ENCODE measurements at places on chromosomes 4 and X. TPM values are rescaled to one million over a fixed set of nuclear protein-coding genes. Genes with fewer than 3 reads are reported as not detected.

HMGN5 gene
- total RNA-seq, result 1.6 TPM

NAT8L gene
- total RNA-seq, result 0.14 TPM

GPR173 gene
- 0.08 TPM for total RNA-seq

SPINK2 gene
- 9.8 TPM for total RNA-seq

DNA sequence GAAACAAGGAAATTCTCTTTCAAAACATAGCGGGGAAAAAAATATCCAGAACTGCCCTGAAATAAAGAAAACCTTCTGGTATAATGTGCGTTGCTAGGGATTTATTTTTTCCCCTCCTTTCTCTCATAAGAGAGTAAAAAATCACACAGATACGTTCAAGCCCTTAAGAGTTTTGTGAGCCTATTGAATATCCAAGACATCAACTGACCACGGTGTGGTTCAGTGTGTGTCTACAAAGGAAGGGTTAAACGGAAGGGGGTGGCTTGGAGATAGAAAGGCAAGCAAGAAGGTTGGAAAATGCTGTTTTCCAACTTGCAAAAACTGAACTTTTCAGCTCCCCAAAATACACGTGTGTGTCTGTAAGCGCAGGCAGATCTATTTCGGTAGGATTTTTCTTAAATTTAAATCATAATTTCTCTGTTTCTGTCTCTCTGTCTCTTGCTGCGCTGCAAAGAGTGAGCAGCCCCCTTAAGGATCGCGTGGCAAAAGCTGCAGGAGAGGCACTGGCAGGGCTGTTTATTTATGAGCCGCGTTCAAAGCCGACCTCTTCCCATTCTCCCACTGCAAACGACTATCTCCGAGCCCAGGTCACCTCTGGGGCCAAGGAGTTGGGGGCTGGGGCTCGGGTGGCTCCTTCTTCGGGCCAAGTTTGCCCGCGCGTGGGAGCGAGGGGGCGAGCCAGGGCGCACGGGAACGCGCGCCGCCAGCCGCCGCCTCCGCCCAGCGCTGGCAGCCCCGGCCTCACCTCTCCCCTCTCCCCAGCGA lies 492 bp upstream of the SLIT2 start:
- peak overlapping the region; percentile 32 for H3K4me3 ChIP-seq
- no peak overlapping the region for H3K27ac ChIP-seq
- peaks cover 3% of the 10 kb centered on the region for H3K4me1 ChIP-seq
- DNase-seq, result no peak
- no peaks in the 10 kb centered on the region for H3K36me3 ChIP-seq

DNA sequence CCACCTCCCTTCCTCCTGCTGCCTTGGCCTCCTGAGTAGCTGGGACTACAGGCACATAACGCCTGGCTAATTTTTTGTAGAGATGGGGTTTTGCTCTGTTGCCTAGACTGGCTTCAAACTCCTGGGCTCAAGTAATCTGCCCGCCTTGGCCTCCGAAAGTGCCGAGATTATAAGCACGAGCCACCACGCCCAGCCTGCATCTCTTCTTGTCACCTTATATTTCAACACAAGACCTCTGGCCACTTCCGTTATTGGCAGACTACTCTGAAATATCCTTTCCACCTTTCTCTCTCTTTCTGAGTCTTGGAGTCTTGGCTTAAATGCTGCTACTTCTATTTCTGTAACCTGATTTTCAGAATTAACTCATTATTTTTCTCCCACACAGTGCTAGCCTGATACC lies 5.6 kb downstream of the KIAA0232 start:
- H3K27me3 ChIP-seq, result no peaks in the 10 kb centered on the region
- no peak for DNase-seq
- no peak overlapping the region for H3K4me3 ChIP-seq
- H3K4me1 ChIP-seq, result peaks cover 41% of the 10 kb centered on the region

DNA sequence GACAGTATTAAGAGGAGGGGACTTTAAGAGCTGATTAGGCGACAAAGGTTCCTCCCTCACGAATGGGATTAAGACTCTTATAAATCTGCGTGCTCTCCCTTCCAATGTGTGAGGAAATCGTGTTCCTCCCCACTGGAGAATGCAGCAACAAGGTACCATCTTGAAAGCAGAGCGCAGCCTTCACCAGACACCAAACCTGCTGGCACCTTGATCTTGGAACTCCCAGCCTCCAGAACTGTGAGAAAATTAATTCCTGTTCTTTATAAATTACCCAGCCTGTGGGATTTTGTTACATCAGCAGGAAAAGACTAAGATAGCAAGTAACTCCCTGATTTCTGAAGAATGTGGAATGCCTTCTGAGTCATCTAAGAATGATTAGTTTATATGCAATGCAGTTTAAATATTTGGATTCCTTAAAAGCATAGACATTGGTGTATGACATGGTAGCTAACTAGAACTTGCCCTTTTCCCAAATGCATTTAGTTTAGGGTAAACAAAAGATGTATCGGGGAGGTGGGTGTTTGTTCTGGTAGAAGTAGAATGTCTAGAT lies 86.1 kb downstream of the USP46 start:
- H3K27me3 ChIP-seq, result peaks cover 21% of the 10 kb centered on the region
- no peak for DNase-seq
- H3K36me3 ChIP-seq, result no peaks in the 10 kb centered on the region
- no peaks in the 10 kb centered on the region for H3K4me1 ChIP-seq

DNA sequence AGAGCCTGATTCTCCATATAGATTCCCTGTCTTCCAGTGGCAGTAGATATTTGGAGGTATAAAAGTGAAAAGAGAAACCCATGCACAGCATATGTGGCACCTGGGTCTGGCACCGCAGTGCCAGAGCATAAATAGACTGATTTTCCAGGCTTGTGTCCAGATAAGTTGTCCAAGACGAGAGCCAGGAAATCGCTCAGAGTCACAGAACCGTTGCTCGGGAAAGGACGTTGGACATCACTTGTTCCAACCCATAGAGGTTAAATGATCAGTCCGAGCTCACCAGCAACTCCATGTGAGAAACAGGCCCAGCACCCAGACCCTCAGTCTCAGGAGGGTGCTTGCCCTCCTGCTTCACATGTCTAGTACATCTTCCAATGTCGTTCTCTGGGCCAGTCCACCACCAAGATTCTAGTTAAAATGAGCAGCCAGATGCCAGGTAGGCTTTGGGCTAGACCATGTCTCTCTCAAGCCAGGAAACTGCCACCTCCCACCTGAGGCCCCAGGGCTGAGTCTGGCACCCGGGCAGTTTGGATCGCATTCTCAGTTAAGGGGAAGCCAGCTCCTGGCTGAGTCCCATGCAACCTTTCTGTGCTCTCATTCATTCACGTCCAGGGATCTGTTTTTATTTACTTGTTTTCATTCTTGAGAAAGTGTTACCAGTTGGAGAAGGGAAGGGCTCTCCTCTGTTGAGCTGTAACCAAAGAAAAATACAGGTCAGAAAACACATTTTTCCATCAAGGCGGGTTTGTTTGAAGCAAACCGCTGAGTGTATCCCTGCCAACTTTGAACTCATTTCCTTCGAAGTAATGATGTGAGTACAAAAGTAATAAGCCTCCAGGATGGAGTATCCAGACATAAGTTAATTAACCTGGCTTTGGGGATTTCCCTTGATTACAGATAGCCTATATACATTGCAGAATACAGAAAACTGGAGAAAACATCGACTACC lies 91.7 kb downstream of the PHOX2B start:
- H3K27me3 ChIP-seq, result peaks cover 5% of the 10 kb centered on the region
- H3K27ac ChIP-seq, result no peak overlapping the region
- no peak for DNase-seq
- H3K4me1 ChIP-seq, result no peaks in the 10 kb centered on the region

- H3K4me3 ChIP-seq, result no peak overlapping the region
- no peaks in the 10 kb centered on the region for H3K36me3 ChIP-seq
- no peak overlapping the region for H3K27ac ChIP-seq
- H3K4me1 ChIP-seq, result no peaks in the 10 kb centered on the region
Measured at GRCh38 chrX:7876957-7877356, 34.0 kb downstream of the VCX start.

- no peaks in the 10 kb centered on the region for H3K27me3 ChIP-seq
- no peaks in the 10 kb centered on the region for H3K4me1 ChIP-seq
- no peak overlapping the region for H3K27ac ChIP-seq
- no peak overlapping the region for H3K4me3 ChIP-seq
- H3K36me3 ChIP-seq, result peaks cover 7% of the 10 kb centered on the region
Measured at GRCh38 chr4:150261571-150261970, 183.3 kb downstream of the DCLK2 start.

DNA sequence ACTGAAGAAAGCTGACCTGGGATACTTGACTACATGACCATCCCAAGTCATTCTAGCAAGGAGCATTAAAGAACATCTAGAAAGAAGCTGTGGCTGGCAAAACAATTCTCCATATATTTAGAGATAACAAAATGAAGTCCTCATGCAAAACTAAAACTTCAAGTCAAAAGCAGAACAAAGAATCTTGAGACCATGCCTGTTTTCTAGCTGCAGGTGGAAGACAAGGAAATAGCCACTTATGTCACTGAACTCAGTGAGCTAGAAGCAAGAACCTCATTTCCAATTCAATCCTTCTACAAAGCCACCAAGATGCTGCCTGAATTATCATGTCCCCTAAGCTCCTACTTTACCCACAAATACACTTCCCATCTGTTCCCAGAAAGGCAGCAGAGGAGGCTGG lies 13.8 kb downstream of the USP46 start:
- peaks cover 8% of the 10 kb centered on the region for H3K36me3 ChIP-seq
- peaks cover 3% of the 10 kb centered on the region for H3K4me1 ChIP-seq
- H3K4me3 ChIP-seq, result no peak overlapping the region
- no peaks in the 10 kb centered on the region for H3K27me3 ChIP-seq
- DNase-seq, result no peak

- no peaks in the 10 kb centered on the region for H3K27me3 ChIP-seq
- no peak for DNase-seq
- no peaks in the 10 kb centered on the region for H3K4me1 ChIP-seq
- no peak overlapping the region for H3K4me3 ChIP-seq
- no peak overlapping the region for H3K27ac ChIP-seq
- H3K36me3 ChIP-seq, result no peaks in the 10 kb centered on the region
Measured at GRCh38 chr4:8128100-8128856, 30.3 kb downstream of the ABLIM2 start.

DNA sequence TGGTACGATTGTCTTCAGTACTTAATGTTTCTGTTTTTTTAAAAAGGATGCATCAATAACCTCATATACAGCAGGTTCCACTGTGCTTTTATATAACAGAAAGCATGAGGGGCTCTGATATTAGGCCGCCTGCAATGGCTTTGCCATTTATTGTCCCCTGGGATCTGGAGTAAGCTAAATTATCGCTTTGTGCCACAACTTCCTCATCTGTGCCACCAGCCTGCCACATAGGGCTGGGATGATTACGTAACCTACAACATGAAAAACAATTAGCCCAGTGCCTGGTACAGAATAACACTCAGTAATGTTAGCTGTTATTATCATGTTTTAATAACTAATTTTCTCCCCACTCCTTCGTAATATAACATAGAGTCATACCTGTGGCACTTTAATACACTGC lies 65.5 kb upstream of the TRIM2 start:
- DNase-seq, result no peak
- peaks cover 17% of the 10 kb centered on the region for H3K4me1 ChIP-seq
- no peak overlapping the region for H3K27ac ChIP-seq
- no peaks in the 10 kb centered on the region for H3K36me3 ChIP-seq
- peaks cover 23% of the 10 kb centered on the region for H3K27me3 ChIP-seq
- no peak overlapping the region for H3K4me3 ChIP-seq

- no peak for DNase-seq
- no peaks in the 10 kb centered on the region for H3K36me3 ChIP-seq
- H3K27me3 ChIP-seq, result no peaks in the 10 kb centered on the region
- H3K4me1 ChIP-seq, result no peaks in the 10 kb centered on the region
Measured at GRCh38 chrX:44062840-44063239, 89.7 kb upstream of the NDP start.

GRCh38 chrX:40179283-40179682 lies 81.5 kb upstream of the BCOR start:
- H3K36me3 ChIP-seq, result no peaks in the 10 kb centered on the region
- H3K4me3 ChIP-seq, result no peak overlapping the region
- DNase-seq, result no peak
- H3K4me1 ChIP-seq, result peaks cover 10% of the 10 kb centered on the region

DNA sequence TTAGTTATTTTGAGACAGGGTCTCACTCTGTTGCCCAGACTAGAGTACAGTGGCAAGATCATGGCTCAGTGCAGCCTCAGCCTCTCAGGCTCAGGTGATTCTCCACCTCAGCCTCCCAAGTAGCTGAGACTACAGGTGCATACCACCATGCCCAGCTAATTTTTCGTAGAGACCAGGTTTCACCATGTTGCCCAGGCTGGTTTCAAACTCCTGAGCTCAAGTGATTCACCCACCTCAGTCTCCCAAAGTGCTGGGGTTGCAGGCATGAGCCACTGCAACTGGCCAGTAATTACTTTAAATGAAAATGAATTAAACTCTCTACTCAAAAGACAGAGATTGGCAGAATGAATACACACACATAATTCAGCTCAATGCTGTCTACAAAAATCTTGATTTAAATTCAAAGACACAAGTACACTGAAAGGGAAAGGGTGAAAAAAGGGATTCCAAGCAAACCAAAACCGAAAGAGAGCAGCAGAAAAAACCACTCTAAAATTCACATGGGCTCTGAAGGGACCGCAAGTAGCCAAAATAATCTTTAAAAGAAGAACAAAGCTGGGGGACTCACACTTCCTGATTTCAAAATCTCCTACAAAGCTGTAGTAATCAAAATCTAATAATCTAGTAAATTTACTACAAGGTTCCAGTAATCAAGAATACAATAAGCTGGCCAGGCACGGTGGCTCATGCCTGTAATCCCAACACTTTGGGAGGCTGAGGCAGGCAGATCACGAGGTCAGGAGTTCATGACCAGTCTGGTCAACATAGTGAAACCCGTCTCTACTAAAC lies 11.8 kb upstream of the SPON2 start:
- no peak for DNase-seq
- H3K36me3 ChIP-seq, result peaks cover 35% of the 10 kb centered on the region
- H3K27me3 ChIP-seq, result no peaks in the 10 kb centered on the region
- peak overlapping the region; percentile 17 for H3K4me3 ChIP-seq
- H3K4me1 ChIP-seq, result peaks cover 24% of the 10 kb centered on the region

GRCh38 chr4:152535360-152535902 lies 461 bp downstream of the FBXW7 start:
- H3K4me3 ChIP-seq, result peak overlapping the region; percentile 92
- no peaks in the 10 kb centered on the region for H3K27me3 ChIP-seq
- peak overlapping the region; percentile 98 for H3K27ac ChIP-seq
- H3K36me3 ChIP-seq, result peaks cover 24% of the 10 kb centered on the region

- H3K4me1 ChIP-seq, result no peaks in the 10 kb centered on the region
- no peak for DNase-seq
- no peak overlapping the region for H3K27ac ChIP-seq
- H3K27me3 ChIP-seq, result no peaks in the 10 kb centered on the region
Measured at GRCh38 chrX:110276778-110277177, 41.1 kb downstream of the AMMECR1 start.

GRCh38 chr4:138841343-138841742 lies 174.2 kb upstream of the NOCT start:
- H3K4me1 ChIP-seq, result no peaks in the 10 kb centered on the region
- no peaks in the 10 kb centered on the region for H3K36me3 ChIP-seq
- H3K27ac ChIP-seq, result no peak overlapping the region
- H3K27me3 ChIP-seq, result peaks cover 10% of the 10 kb centered on the region

DNA sequence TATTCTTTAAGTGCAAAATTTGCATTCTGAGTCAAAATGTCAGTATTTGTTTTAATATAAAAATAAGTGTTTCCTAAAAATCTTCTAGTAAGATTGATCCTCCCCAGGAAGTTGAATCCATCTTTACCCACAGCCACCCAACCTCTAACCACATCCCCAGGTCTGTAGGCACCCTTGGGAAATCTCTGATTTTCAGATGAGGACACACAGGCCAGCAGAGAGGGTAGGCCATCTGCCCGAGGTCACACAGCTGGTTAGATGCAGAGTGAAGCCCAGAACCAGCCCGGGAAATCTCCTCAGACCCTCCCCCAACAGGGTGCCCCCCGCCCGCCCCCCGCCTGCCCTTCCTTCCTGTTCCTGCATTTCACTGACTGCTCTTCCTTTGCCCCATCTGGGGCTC lies 277.5 kb downstream of the FBXW7 start:
- DNase-seq, result no peak
- peak overlapping the region; percentile 9 for H3K4me3 ChIP-seq
- H3K27me3 ChIP-seq, result peaks cover 2% of the 10 kb centered on the region
- H3K4me1 ChIP-seq, result peaks cover 16% of the 10 kb centered on the region
- H3K36me3 ChIP-seq, result peaks cover 1% of the 10 kb centered on the region

Measured in activated naive CD8-positive, alpha-beta T cell treated with anti-CD3 and anti-CD28 coated beads, Interleukin-2, amount 10 ng/mL, durations not matched to agents 7 days and 5 days (primary cell).